ENCODE measurements at places on chromosomes 16 and 17.
A peak's percentile ranks its signal among the peaks of the same experiment; 100 is the strongest.

GRCh38 chr17:77909236-77909635, 49.3 kb upstream of the TNRC6C start:
- no peaks in the 10 kb centered on the region for H3K4me1 ChIP-seq
- H3K27ac ChIP-seq: no peak overlapping the region
- no peaks in the 10 kb centered on the region for H3K27me3 ChIP-seq
- no peak overlapping the region for H3K4me3 ChIP-seq

GRCh38 chr17:39529455-39529854, 68.2 kb downstream of the CDK12 start:
- H3K27ac ChIP-seq: no peak overlapping the region
- H3K4me3 ChIP-seq: no peak overlapping the region
- H3K27me3 ChIP-seq: no peaks in the 10 kb centered on the region
- H3K36me3 ChIP-seq: peaks cover 87% of the 10 kb centered on the region
- DNase-seq: no peak

DNA sequence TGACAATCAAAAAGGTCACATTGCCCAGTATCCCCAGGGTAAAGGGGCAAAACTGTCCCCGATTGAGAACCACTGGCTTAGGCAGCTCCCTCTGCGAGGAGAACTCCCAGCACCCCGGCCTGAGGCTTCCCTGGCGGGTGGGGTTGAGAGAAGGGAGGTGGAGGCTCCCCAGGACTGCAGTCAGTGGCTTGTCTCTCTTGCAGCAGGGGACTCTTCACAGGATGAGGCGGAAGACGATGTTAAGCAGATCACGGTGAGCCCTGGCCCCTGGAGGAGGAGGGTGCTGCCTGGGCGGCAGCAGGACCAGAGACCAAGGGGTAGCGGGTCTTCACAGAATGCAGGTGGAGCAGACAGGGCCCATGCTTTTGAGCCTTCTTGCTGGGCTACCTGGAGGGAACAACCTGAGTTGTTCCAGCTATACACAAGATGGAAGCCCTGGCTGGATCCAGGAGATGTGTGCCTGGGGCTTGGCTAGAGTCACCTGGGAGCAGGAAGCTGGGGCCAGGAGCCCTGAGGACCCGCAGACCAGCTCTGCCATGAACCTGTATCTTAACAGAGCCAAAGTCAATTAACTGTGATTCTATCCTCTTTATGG, 16.8 kb downstream of the POLR3E start:
- no peak overlapping the region for H3K4me3 ChIP-seq
- no peaks in the 10 kb centered on the region for H3K27me3 ChIP-seq
- peaks cover 78% of the 10 kb centered on the region for H3K36me3 ChIP-seq

- H3K36me3 ChIP-seq: no peaks in the 10 kb centered on the region
- H3K27me3 ChIP-seq: peaks cover 37% of the 10 kb centered on the region
- no peak overlapping the region for H3K27ac ChIP-seq
- DNase-seq: peak; percentile 22
- no peak overlapping the region for H3K4me3 ChIP-seq
Observed at GRCh38 chr17:79617304-79617703, 6.5 kb upstream of the RBFOX3 start.

- H3K36me3 ChIP-seq: no peaks in the 10 kb centered on the region
- no peaks in the 10 kb centered on the region for H3K4me1 ChIP-seq
- H3K27me3 ChIP-seq: no peaks in the 10 kb centered on the region
- H3K4me3 ChIP-seq: no peak overlapping the region
- no peak overlapping the region for H3K27ac ChIP-seq
Observed at GRCh38 chr17:77877036-77877435, 81.5 kb upstream of the TNRC6C start.

- no peak overlapping the region for H3K27ac ChIP-seq
- no peaks in the 10 kb centered on the region for H3K27me3 ChIP-seq
- H3K4me3 ChIP-seq: no peak overlapping the region
- DNase-seq: no peak
Observed at GRCh38 chr16:53789137-53789536, 85.2 kb downstream of the FTO start.

DNA sequence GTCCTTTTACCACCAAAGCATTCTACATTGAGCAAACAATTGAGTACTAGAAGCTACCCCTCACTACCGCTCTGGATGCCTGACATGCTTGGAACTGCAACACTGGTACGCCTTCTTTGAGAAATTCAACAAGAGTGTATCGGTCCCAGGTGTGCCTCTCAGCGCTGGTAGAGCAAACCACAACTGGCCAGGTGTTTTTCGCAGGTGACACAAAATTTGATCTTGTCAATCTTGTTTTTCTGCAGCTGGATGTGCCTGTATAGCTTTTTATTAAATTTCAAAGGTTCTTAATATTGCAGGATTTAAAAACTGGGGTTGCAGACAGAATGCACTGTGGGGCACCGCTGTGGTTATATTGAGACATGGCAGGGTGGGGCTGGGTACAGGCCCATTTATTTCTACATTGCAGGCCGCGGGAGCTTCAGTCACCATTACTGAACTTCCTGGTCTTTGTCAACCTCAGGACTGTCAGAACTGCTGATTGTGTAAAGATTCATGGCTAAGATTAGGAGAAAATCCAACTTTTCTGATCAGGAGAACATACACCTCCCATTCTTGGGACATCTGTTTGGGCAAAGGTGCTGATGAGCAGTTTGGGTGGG, 4.5 kb upstream of the SNX20 start:
- no peaks in the 10 kb centered on the region for H3K36me3 ChIP-seq
- DNase-seq: no peak
- no peak overlapping the region for H3K27ac ChIP-seq
- H3K27me3 ChIP-seq: no peaks in the 10 kb centered on the region
- H3K4me3 ChIP-seq: no peak overlapping the region

Measured in endodermal cell (in vitro differentiated cells).